ENCODE measurements at places on chromosomes 2 and 18. TPM values are rescaled to one million over a fixed set of nuclear protein-coding genes. Genes with fewer than 3 reads are reported as not detected.

- no peak for DNase-seq
Measured at GRCh38 chr2:223060201-223060825, 8.3 kb downstream of the KCNE4 start.

GRCh38 chr2:144643537-144644336 lies 123.8 kb upstream of the ZEB2 start:
- no peak for DNase-seq

- DNase-seq, result peak; percentile 25
Measured at GRCh38 chr2:47907039-47907781, 912 bp upstream of the FBXO11 start.

Gene FAM110C
- 0.24 TPM for total RNA-seq

- no peak for DNase-seq
Measured at GRCh38 chr2:186065491-186065890, 326.9 kb downstream of the FSIP2 start.

Data from activated T-cell treated with anti-CD3 and anti-CD28 coated beads, Interleukin-2, amount 50 U/mL, for 4 hours (primary cell).